ENCODE measurements at places on chromosomes 3 and 15.

DNA sequence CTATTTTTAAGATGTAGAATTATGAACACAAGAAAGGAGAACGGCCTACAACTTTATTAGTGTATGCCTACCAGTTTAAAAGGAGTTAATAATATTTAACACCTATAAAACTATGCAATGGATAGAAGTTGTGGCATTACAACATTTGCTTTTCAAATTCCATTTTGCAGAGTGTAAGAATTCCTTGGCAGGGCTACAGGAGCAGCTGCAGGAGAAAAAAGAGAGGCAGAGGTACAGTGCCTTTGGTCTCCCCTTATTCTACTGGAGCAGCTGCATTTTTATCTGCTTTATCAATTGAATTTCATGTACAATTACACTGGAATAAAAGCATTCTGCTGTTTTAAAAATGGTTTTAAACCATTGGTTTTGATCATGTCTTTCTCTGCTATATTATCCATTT, 145.7 kb upstream of the KCNH8 start:
- no peak for DNase-seq

GRCh38 chr15:95044745-95045417, 813.5 kb downstream of the MCTP2 start:
- no peak for DNase-seq

DNA sequence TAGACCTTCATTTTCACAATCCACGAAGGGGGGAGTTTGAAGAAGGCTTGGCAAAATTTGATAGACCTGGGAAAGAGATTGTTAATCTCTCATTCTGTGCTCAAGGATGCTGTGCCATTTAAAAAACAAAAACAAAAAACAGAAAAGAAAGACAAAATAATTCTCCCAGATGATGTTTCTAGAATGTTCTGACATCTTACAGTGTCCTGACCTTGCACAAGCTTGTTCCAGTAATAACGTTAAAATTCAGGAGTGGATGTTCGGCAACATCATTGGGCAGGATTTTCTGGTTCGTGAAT, 79.9 kb downstream of the SMAD3 start:
- no peak for DNase-seq

GRCh38 chr3:13512451-13512850, 32.3 kb downstream of the HDAC11 start:
- no peak for DNase-seq

GRCh38 chr3:131786386-131786785, 248.4 kb downstream of the CPNE4 start:
- no peak for DNase-seq

GRCh38 chr15:34786206-34786605, 9.1 kb downstream of the ACTC1 start:
- DNase-seq = no peak

- no peak for DNase-seq
Measured at GRCh38 chr3:53250453-53250852, 5.4 kb downstream of the TKT start.

DNA sequence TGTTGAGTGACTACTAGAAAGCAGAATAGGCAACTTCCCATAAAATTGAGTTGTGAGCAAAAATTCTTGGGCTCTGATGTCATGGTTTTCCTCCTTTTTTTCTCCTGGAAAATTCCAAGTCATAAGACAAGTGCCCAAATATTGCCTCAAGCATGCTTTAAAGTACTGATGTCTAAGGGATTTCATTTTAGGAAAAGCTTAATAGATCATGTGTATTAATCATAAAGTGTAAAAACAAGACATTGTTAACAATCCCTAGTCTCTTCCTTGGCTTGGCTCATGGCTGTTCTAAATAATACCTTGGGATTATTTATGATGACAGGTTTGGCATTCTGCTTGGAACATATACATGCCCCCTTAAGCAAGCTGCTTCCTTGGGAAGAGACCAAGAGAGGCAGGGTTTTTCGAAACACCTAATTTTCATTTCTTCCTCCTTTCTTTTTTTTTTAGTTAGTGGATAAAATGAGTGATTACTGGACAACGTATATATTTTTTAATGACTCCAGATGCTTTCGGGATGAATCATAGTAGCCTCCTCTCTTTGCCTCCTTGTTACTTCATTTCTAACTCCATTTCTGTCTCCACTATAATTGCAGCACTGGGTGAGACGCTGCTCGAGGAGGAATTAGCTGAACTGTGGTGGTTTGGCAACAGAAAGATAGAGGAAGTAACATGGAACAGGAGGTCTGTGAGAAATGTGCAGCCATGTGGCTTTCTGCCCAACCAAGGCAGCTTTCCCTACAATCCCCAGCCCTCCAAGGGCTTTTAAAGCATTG, 104.9 kb downstream of the TPRG1 start:
- DNase-seq = no peak

GRCh38 chr3:151091685-151092345, 6.4 kb downstream of the MED12L start:
- no peak for DNase-seq

GRCh38 chr3:159565313-159565712, 423.3 kb upstream of the IL12A start:
- no peak for DNase-seq

GRCh38 chr15:57053470-57053869, 135.0 kb downstream of the TCF12 start:
- DNase-seq = no peak

GRCh38 chr15:77907824-77908751, 169.4 kb downstream of the TBC1D2B start:
- no peak for DNase-seq

DNA sequence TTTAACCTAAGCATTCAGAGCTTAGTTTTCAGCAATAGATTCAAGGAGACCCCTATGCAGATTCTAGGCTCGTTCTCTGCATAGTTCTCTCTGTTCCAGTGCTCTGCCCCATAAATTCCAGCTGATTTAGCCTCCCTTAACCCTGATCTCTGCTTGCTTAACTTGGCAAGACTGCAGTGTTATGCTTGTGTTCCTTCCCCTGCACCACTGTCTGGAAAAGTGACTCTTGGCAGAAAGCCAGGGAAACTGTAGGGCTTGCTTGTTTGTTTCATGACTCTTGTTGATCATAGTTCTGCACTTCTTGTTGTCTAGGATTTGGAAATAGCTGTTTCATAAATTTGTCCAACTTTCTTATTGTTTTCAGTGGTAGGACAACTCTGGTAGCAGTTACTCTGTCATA, 40.1 kb downstream of the ANAPC13 start:
- DNase-seq = no peak

- DNase-seq = no peak
Measured at GRCh38 chr15:62249501-62249900, 84.4 kb upstream of the C2CD4B start.

DNA sequence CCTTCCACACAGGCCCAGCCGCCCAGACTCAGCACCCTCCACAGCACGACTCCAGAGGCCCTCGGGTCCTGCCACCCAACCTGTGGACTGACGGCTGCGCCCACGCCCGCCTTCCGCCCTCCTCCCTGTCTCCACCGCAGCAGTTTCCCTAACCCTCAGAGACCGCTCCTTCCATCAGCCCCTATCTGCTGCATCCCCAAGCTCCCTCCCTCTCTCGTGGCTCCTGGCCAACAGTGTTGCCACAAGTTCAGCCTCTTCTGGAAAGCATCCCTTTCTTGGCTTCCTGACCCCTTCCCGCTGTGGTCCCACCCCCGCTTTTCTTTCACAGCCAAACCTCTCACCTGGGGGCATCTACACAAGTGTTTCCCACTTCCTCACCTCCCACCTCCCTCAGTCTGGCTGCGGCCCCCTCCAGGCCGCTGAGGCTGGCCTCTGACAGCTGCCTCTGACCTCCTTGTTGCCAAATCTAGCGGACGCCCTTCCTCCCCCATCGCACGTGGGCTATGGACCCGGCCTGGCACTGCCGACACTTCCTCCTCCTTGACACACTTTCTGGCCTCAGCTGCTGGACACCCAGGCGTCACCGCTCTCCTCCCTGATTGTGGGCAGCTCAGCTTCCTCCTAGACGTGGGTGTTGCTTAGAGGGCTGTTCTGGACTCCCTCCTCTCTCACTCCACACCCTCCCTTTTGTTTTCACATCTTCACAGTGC, 168.8 kb upstream of the TLE3 start:
- no peak for DNase-seq

GRCh38 chr15:81491414-81492096, 117.5 kb upstream of the TMC3 start:
- DNase-seq = no peak

DNA sequence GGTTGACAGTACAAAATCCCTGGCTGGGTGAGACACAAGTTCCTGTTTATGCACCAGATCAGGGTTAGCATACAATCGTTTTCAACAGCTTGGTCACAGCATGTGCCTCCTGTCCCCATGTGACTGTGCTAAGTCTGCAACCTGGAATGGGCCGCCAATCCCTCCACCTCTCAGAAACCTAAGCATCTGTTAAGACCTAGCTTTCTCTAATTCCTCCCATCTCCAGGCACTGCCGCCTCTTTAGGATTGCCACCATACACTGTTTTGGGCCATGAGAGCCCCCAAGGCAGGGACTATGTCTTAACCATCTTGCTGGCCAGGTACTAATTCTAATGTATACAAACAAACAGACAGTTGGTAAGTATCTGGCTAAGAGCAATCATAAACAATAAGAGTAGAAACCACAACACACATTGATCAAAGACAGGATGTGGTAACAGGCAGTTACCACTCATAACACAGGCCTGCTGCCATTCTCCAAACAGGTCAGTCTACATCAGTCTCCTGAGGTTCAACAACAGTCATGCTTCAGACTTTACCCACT, 25.6 kb downstream of the SEC22C start:
- DNase-seq = no peak

- DNase-seq = no peak
Measured at GRCh38 chr15:67074886-67075229, 9.5 kb downstream of the SMAD3 start.

DNA sequence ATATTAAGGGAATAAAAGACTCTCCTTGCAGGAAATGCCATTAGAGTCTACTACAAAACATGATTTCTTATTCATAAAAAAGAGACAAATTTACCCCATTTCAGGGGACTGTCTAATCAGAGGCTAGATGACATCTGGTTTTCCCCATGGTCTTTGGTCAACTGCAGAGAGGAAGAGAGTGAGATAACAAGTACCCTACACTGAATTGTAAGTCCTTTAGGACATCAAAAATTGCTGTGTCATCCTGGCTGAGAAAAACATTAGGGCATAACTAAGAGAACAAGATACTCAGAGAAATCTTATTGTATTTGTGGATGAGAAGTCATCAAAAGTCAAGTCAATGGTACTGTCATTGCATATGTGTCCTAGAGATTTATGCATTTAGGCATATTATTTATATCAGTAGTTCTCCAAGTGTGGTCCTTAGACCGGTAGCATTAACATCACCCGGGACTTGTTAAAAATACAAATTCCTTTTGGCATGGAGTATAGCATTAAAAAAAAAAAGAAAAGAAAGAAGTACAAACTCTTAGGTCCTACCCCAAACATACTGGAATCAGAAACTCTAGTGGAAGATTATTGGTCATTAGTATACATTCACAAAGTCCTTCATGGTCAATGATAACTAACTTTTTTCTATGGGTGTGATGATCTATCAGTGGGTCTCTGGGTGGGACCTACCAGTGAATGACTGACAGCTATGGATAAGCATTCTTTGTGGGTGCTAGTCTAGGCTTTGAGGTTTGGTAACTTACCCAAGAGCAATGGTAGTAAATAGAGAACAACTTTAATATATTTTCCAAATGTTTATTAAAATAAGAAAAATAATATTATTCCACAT, 29.0 kb upstream of the TBC1D5 start:
- DNase-seq = no peak

GRCh38 chr3:177425042-177425441, 227.8 kb upstream of the TBL1XR1 start:
- no peak for DNase-seq

DNA sequence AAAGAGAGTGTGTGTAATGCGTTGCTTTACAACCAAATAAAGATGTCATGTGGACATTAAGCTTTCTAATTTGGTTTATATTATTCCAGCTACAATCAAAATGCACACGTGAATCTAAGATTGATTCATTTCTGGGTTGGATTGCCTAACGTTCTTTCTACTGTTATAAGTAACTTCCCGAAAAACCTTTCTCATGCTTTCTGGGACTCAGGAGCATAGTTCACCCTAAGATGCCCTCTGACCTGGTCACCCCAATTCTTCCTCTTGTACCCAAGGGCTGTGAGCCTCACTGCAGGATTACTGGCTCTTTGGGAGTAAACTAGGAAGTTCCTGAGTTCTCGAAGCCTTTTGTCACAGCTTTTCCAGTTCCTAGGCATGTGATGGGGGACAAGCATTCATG, 12.7 kb upstream of the LMCD1 start:
- DNase-seq = no peak

GRCh38 chr3:103614719-103615118, 1179.9 kb downstream of the ZPLD1 start:
- DNase-seq = no peak

GRCh38 chr15:61116825-61117224, 112.3 kb downstream of the RORA start:
- no peak for DNase-seq

DNA sequence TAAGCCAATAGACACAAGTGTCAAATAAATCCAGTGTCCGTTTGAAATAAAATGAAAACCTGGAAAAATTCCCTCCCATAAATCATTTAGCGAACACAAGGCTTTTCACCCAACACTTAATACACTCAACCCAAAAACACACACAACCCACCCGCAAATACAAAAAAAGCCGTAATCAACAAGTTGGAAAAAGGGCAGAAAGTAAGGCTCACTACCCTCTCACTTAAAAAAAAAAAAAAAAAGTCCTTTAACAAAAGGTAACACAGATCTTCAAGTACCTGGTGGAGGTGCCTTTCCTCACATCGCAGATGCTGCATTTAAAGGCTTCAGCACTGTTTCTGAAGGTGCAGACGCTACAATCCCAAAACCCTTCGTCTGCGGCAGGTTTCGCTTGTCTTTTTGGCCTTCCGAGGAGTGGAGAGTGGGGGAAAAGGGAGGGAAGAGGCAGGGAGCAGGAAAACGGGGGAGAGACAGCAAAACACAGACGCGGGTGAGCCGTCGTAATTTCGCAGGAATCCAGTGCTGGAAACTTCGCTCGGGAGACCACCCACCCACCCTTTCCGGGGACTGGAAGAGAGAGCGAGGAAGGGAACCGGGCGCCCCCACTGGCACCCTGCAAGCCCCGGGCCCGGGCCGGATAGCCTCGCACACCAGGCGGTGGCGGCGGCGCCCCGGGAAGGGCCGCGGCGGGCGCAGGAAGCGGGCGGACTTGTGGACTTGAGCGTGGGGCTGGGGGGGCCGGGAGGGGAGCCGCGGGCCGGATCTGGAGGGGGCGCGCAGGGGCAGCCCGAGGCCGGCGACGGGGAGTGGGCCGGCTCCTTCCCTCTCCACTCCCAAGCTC, 401.8 kb downstream of the SHQ1 start:
- no peak for DNase-seq

Measured in NCI-H187 (cell line).